ENCODE measurements at places on chromosomes 12 and 14. TPM values are rescaled to one million over a fixed set of nuclear protein-coding genes. Genes with fewer than 3 reads are reported as not detected.

DNA sequence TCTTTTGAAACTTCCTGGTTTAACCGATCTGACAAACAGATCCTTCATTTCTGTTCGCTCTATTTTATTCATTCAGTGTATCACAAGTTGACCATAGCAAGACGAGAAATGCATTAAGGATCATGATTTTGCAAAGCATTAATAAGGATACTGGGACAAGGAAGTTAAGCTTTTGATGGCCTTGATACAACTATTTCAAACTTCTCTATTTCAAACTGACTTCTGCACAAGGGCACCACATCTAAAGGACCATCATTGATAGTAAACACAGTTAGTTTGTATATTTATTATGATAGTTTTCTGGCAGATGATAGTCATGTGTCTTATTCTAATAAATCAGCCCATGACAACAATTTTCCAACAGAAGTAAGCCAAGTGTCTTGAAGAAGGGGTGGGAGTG lies 25.8 kb upstream of the PLXNC1 start:
- no peak for DNase-seq

The TSPAN31 gene
- total RNA-seq: 13.0 TPM

- no peak for DNase-seq
Measured at GRCh38 chr12:116113398-116114130, 163.9 kb downstream of the MED13L start.

- DNase-seq: no peak
Measured at GRCh38 chr14:81172881-81173280, 47.9 kb downstream of the GTF2A1 start.

The SMIM10L1 gene
- 12.8 TPM for total RNA-seq

- no peak for DNase-seq
Measured at GRCh38 chr14:29749327-29749726, 178.3 kb downstream of the PRKD1 start.

The RHOJ gene
- not detected for total RNA-seq

DNA sequence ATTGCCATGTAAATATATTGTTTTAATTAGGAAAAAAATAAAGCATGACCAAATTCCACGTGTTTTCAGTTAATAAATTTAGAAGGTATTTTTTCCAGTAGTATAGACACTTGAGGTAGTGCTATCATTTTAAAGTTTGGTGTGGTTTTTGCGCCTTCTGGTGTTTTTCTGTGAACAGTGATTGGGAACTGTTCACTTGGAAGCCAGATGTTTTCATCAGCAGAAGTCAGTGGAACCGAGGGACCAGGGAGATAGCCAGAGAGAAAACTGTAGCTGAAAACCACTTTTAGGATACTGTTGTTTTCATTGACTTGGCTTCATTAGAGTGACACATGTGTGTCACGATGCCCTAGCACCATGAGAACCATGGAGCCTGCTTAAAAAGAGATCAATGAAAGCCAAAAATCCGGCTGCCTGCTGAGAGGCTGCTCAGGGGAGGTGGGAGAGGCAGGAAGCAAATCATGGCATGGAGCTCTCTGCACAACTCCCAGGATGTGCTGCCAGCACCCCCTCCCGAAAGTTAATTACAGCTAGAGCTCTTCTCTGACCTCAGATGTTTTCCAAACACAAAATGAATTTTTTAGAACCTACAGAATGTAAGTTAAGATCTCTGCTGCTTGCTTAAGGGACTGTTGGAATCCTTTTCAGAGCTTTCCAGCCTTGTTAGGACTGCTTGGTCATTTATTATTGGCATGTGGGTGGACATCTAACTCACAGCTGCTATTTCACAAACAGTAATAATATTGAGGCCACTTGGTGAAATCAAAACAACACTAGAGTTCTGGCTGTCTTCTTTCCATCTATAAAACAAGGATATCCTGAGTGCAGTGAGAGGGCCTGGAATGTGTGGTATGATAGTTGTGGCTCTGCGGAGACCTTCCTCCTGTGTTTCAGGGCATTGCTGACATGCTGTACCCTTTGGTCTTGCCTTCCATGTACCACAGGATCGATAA lies 192.3 kb downstream of the ANO4 start:
- DNase-seq: no peak

The KCNK10 gene
- not detected for total RNA-seq

DNA sequence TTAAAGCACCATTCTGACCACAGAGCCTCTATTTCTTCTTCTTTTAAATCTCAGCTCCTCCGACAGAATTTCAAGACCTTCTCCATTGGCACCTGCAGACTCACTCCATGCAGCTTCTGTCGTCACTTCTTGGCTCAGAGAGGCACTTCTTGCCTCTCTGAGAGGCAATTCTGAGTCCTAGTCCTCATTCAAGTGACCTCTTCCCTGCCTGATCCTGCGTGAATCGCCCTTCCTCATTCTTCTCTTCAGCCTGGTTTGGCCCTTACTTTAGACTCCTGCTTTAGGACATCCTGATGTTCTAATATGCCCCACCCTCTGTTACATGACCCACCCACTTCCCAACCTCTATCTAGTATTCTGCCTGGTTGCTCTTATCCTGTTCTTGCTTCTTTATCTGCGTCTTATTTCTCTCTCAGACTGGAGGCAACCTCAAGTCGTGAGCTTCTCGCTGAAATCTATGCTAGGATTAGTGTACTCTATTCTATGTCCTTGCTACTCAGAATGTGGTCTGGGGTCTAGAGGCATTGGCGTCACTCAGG lies 55.6 kb upstream of the CISTR start:
- DNase-seq: no peak

The MYO1H gene
- not detected for total RNA-seq

- DNase-seq: no peak
Measured at GRCh38 chr12:25352083-25352918, 101.6 kb upstream of the KRAS start.

DNA sequence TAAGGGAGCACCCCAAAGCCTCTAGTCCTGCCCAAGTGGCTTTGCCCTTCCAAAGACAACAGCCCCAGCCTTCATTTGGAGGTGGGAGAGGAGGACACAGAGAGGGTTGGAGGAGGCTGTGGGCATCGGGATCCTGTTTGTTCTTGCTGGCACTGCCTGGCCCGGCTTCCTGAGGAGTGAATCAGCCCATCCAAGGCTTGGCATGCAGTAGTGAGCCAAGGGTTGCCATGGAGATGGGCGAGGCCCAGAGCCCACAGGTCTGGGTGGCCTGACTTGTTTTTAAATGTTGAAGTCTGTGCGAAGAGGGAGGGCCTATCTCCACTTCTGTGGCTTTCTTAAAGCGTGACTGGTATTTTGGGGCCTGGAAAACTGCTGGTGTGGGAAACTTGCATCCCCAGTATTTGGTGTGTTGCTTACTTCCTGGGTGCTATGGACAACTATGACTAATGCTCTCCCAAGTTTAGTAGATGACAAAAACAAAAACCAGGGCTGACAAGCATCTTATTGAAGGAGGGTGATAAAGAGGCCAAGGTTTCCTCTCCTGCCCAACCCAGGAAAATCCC lies 15.8 kb downstream of the CD9 start:
- no peak for DNase-seq

The SMIM41 gene
- not detected for total RNA-seq

- DNase-seq: no peak
Measured at GRCh38 chr14:101225157-101226152, 321.9 kb upstream of the RTL1 start.

DNA sequence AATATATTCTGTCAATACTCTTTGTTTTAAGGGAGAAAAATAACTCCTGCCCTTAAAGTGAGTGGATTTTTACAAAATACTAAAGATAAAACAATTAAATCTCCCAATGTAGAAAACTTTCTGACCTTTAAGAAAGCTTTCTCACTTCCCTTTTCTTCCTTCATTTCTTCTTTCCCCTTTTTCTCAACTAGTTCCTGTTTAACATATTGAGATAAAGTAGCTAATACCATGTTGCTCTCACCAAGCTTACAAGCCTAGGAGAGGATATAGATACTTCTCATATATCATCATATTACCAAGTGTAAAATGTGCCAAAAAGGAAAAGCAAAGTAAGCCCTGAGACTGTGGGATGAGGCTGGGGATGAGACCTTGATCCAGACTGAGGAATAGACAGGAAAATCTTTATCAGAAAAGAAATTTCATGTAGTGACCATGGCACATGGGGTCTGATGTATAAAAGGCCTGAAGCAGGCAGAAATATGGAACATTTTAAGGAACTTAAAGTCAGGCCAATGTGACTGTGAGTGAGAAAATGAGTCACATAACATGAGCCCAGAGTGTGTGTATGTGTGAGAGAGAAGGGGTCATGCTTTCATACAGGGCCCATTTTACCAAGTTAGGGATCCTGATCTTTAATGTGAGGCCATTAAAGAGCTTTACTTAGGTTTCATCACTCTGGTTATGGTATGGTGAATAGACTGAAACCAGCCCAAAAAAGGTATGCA lies 1.6 kb upstream of the RPL10L start:
- DNase-seq: no peak

The CLECL1 gene
- 3.6 TPM for total RNA-seq

DNA sequence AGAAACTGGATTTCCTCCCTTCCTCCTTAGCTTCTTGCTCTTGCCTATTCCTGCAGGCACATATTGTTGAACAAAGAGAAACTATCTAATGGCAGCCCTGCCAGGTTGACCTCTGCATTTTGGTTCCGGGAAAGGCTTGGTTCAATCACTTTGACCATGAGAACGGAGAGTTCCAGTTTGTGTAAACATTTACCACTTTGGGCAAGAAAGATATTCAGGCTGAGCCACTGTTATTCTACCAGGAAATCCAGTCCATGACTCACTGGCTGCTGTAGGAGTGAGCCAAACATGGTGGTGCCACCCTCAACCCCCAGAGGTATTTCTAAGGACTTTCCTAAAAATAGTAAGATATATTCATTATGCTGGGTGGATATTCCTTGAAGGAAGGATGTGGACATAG lies 242.2 kb upstream of the OR4E1 start:
- DNase-seq: no peak

The HHIPL1 gene
- not detected for total RNA-seq

DNA sequence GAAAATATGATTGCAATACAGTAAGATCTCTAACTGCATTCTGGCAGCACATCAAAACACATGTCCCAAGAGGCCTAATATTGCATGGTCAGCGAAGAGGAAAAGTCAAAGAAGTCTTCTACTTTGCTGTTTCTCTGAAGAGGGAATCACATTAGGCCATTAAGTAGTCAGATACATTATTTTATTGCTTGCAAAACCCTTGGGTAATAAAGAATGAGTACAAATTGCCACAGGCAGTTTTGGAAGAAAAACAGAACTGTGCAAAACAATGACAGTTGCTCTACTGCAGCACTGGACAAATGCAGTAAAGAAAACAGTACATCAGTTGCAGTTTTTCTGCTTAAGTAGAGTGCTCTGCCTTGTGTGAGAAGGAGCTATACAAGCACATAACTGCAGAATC lies 211.9 kb downstream of the MED13L start:
- DNase-seq: no peak

- DNase-seq: no peak
Measured at GRCh38 chr12:109950625-109951024, 45.5 kb downstream of the GIT2 start.

DNA sequence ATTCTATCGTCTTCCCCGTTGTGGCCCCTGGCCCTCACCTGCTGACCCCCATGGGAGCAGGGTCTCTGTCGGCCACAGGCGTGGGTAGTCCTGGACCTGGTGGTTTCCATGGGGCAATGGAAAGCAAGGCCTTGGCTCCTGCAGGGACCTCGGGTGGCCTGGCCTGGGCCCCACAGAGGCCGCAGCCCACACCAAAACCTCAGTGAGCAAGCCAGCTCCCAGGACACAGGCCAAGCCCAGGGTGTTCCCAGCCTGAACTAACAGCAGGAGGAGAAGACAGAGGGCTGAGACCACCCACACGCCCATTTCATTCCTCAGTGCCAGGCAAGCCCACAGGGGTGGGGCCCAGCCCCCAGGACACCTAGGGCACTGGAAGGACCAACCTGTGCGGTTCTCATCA lies 16.9 kb downstream of the ABCB9 start:
- no peak for DNase-seq

DNA sequence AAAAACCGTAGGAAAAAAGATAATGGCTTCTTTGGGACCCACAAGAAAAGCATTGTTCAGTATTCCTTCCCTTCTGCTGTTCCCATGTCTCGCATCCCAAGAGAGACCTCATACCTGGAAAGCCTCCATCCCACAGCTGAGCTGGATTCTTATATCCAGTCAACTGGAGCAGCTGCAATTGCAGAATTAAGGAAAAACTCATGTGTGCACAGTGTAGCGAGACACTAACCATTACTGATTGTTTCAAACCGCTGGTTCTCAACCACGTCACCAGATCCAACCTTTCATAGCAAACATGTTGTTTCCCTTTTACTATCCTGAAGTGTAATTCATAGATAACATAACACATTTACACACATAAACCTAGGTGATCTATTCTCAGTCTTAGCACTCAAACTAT lies 5.5 kb upstream of the RNASE10 start:
- no peak for DNase-seq

GRCh38 chr12:47838286-47838931 lies 18.7 kb upstream of the HDAC7 start:
- no peak for DNase-seq

The NFE2 gene
- total RNA-seq: not detected

The KERA gene
- not detected for total RNA-seq

The LRTM2 gene
- 0.24 TPM for total RNA-seq

GRCh38 chr12:86663716-86664115 lies 407.5 kb upstream of the MGAT4C start:
- DNase-seq: no peak

DNA sequence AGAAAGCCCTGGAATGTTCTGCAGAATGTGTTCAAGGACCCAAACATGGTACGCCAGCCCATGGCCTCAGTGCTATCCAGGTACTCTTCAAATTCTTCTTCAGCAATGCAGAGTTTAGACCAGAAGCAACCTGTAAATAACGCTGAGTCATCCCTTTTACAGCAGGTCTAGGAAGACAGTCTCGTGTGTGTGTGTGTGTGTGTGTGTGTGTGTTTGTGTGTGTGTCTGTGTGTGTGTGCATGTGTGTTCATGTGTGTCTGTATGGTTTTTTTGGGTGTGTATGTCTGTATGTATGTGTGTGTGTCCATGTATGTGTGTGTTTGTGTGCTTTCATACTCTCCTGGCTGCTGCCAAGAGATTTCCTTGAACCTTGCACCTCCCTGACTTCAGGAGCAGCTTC lies 60.1 kb upstream of the RFX4 start:
- DNase-seq: no peak
